ENCODE measurements at places on chromosomes 1 and 21.

GRCh38 chr1:27603681-27604578 lies at the start of gene AHDC1:
AHDC1 (minus strand) TSS chr1:27604144; CDS start chr1:27552115, 52,029 bp downstream.
- peak; percentile 90 for DNase-seq

DNA sequence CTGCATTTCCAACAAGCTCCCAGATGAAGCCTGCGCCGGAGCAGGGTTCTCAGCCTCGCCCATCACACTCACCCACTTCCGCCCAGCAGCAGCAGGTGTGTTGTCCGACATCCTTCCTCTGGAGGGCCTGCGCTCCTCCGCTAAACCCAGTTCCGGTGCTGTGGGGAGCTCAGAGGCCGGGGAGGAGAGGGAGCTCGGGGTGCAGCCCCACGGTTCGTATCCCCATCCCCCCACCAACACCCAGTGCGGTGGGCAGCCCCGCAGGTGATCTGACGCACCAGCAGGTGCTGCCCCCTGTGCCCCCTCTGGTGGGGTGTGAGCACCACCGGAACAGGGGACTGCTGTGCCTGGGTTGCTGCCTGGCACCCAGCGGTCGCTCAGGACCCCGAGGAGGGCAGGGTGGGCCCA lies 3.4 kb upstream of the PEX10 start:
- DNase-seq, result peak; percentile 48

DNA sequence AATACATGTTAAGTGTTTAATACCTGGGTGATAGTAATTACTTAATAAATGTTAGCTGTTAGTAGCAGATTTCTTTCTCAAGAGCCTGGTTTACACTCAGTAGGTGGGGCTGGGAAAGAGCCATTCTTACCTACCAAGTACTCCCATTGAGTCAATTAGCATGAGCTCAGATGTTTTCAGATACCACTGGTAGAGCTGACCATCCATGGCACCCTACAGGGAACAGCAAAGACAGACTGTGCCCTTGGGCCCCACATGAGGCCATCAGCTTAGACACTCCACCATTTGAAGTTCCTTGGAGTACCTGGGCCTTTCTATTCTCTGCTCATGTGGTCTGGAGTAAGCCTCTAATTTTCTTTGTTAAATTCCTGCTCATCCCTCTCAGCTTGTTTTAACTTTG lies 179.3 kb downstream of the CACNA1E start:
- no peak for DNase-seq

DNA sequence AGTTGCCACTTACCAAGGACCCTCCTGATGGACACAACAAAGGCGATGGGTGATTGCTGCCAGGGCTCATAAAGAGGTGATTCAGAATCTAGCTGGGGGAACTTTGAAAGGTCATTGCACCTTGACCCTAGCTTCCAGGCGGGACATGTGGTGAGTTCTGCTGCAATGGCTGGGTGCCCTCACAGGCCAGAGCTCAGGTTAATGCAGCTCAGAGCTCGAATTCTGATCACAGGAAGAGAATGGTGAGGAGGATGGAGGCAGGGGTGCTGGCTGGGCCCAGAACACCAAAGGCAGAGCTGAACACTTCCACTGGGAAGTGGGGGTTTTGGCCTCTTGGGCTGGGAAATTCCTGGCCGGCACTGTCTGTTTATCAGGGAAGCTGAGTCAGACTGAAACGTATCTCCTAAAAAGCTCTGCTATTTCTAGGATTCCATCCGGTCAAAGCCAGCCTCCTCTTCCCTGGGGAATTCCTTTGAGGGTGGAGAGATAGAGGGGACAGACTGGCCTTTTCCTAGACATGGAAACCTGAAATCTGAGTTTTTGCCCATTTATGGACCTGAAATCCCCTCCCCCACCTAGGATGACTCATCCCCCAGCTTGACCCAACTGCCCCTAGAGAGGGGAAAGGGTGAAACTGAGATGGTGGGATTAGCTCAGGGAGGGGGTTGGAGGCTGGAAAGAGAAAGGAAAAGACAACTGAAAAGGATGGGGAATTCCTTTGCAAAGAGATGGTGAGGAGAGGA lies 27.2 kb downstream of the NUAK2 start:
- no peak for DNase-seq

GRCh38 chr1:197776351-197777105 lies 1.2 kb upstream of the DENND1B start:
- DNase-seq, result peak; percentile 65

DNA sequence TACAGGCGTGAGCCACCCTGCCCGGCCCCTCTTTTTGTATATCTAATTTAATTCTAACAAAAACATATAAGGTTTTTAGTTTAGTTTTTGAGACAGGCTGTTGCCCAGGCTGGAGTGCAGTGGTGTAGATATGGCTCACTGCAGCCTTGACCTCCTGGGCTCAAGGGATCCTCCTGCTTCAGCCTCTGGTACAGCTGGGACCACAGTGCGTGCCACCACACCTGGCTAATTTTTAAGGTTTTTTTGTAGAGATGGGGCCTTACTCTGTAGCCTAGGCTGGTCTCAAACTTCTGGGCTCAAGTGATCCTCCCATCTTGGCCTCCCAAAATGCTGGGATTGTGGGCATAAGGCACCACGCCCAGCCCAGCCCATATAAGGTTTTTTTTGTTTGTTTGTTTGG lies 18.8 kb downstream of the ENSA start:
- DNase-seq, result no peak

GRCh38 chr1:65021795-65022194 lies 55.4 kb upstream of the JAK1 start:
- no peak for DNase-seq

Data from CD4-positive, alpha-beta T cell treated with Interleukin-2 at 100 ng/mL for 4 hours (primary cell).